Transverse colon (tissue), 4 donors: ENCODE measurements at places on chromosomes 1 and 21. TPM values are rescaled to one million over a fixed set of nuclear protein-coding genes. Genes with fewer than 3 reads are reported as not detected.
A peak's percentile ranks its signal among the peaks of the same experiment; 100 is the strongest.

The SLAMF1 gene
- total RNA-seq = 3.2 TPM

DNA sequence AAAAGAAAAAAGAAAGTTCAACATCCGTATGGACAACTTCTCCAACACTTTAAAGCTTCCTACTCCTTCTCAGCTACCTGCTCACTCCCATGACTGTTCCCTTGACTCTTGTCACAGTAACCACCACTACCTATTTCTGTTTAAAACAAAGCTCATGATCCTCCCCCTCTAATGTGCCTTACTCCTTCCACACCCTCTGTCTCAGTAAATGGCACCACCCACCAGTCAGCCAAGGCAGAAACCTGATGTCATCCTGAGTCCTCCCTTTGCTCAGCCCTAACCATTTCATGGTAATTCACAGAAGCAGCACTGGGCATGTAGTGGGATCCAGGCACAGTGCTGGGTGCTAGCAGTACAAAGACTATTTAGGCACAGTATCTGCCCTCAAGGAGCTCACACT lies 63.0 kb upstream of the PPM1J start:
- H3K4me3 ChIP-seq = no peak overlapping the region
- no peak for DNase-seq
- H3K4me1 ChIP-seq = no peaks in the 10 kb centered on the region
- no peak overlapping the region for H3K27ac ChIP-seq

The MAP10 gene
- not detected for total RNA-seq

- H3K27me3 ChIP-seq = no peaks in the 10 kb centered on the region
- no peak overlapping the region for H3K4me3 ChIP-seq
- no peaks in the 10 kb centered on the region for H3K36me3 ChIP-seq
- no peaks in the 10 kb centered on the region for H3K4me1 ChIP-seq
- H3K27ac ChIP-seq = no peak overlapping the region
Measured at GRCh38 chr1:53573522-53573921, 114.3 kb downstream of the DMRTB1 start.

DNA sequence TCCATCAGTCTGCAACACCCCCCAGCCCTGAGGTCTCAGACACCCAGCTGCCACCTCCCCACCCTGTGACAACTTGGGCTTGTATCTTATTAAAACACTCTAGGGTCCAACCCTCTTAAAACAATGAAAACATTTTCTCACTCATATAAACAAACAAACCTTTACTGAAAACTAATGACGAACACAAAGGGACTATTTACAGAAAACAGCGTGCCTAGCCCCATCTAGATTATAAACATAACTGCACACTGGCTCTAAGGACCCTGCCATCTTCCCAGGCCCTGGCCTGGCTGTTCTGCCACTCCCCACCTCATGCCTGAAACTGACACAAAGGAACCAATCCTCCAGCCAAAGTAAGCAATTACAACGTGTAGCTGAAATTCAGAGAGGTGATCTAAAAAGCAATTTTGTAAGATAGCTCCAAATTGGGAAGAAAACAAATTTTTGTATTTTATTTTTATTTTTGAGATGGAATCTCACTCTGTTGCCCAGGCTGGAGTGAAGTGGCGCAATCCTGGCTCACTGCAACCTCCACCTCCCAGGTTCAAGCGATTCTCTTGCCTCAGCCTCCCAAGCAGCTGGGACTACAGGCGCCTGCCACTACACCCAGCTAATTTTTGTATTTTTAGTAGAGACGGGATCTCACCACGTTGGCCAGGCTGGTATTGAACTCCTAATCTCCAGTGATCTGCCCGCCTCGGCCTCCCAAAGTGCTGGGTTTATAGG lies 40.9 kb downstream of the CAPZB start:
- DNase-seq = no peak
- no peaks in the 10 kb centered on the region for H3K36me3 ChIP-seq
- peaks cover 46% of the 10 kb centered on the region for H3K4me1 ChIP-seq

DNA sequence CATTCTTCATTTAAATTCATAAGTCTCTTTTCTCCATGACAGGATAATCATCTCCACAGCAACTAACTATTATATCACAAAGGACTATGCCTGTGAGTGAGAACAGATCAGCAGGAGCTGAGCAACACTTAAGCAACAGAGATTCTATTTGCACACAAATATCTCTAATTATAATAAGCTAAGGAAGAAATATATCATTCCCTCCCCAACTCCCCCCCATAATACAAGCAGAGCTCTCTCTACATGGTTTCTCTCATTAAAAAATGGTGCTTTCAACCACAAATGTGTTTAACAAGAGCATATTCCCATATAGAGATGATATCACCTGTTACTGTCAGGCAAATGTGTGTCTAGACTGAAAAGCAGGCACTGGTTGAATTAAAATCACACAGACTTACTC lies 34.5 kb upstream of the NIBAN1 start:
- H3K27ac ChIP-seq = no peak overlapping the region
- H3K27me3 ChIP-seq = no peaks in the 10 kb centered on the region
- H3K4me1 ChIP-seq = no peaks in the 10 kb centered on the region
- H3K4me3 ChIP-seq = no peak overlapping the region

DNA sequence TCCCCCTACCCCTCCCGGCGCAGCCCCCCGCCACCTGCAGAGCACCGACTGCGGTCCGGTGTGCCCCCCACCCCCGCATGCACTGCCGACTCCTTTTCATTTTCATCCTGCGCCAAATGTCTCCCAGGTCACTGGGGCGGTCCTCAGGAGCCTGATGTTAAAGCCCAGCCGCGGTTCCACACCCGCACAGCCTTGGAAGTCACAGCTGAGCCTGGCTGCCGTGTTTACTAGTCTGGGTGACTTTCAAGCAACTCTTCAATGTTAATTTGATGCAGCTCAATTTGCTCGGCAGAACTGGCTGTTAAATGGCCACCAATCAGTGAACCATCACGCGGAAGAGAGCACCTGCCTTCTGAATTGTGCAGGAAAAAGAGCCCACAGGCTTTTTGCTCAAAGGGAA lies 27.2 kb downstream of the THAP3 start:
- H3K36me3 ChIP-seq = peaks cover 18% of the 10 kb centered on the region
- H3K4me1 ChIP-seq = no peaks in the 10 kb centered on the region
- H3K27ac ChIP-seq = no peak overlapping the region
- DNase-seq = no peak
- H3K27me3 ChIP-seq = no peaks in the 10 kb centered on the region

The RCSD1 gene
- total RNA-seq = 6.0 TPM

The RHOC gene
- 625 TPM for total RNA-seq

The IGSF5 gene
- not detected for total RNA-seq

DNA sequence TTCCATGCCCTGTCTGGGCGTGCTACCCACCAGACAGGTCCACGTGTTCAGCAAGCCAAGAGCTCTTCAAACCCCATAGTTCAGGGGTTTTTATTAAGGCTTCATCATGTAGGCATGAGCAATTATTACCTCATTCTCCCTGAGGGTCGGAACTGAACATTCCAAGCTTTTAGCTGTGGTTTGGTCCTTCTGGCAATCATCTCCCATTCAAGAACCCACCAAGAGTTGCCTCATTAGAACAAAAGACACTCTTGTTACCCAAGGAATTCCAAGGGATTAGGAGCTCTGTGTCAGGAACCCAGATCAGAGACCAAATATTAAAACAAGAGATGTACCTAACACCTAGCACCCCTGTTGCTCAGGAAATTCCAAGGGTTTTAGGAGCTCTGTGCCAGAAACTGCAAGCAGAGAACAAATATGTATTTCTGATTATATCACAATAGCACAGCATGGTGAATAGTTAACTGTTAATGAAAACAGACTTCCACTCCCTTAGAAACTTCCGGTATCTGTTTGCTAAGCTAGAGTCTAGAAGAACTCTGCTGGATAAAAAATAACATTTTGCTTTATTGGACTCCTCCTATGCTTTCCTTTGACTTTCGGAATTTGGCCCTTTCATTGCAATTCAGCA lies 201.2 kb upstream of the L1TD1 start:
- no peaks in the 10 kb centered on the region for H3K4me1 ChIP-seq
- no peak overlapping the region for H3K4me3 ChIP-seq
- DNase-seq = no peak
- no peaks in the 10 kb centered on the region for H3K27me3 ChIP-seq
- H3K27ac ChIP-seq = no peak overlapping the region

DNA sequence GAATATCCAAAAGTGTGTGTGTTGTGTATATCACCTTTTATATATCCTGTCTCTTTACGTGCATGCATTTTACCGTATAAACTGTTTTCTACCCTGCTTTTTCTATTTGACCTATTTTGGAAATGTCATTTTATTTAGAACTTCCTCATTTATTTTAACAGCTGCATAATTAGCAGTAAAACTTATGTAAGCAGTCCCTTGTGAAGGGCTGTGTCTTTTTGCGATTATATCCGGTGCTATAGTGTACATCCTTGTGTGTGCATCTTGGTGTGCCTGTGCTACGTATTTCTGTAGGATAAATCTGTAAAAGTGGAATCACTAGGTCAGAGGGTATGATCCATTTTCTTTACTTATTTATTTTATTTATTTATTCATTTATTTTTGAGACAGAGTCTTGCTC lies 7.2 kb downstream of the LGALS8 start:
- no peak overlapping the region for H3K4me3 ChIP-seq
- peak overlapping the region; percentile 24 for H3K27ac ChIP-seq
- no peak for DNase-seq
- H3K36me3 ChIP-seq = no peaks in the 10 kb centered on the region
- H3K4me1 ChIP-seq = peaks cover 8% of the 10 kb centered on the region

The PERM1 gene
- not detected for total RNA-seq
